ENCODE measurements at places on chromosomes 13 and 19.

DNA sequence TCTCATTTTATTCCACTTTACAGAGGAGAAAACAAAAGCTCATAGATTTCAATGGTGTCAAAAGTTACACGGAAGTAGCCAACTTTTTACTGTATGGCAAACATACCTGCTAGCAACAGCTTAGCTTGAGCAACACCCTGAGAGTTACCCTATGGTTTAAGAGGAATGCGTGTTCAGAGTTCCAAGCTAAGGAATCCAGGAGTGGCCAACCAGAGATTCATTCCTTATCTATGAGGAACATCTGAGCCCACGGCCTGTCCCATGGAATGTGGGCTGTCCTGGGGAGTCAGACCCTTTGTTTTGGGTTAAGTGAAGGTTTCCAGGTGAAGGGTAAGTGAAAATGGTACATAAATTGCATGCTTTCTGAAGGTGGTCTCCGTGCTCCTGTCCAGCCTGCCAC lies 67.5 kb downstream of the STARD13 start:
- no peak for DNase-seq

DNA sequence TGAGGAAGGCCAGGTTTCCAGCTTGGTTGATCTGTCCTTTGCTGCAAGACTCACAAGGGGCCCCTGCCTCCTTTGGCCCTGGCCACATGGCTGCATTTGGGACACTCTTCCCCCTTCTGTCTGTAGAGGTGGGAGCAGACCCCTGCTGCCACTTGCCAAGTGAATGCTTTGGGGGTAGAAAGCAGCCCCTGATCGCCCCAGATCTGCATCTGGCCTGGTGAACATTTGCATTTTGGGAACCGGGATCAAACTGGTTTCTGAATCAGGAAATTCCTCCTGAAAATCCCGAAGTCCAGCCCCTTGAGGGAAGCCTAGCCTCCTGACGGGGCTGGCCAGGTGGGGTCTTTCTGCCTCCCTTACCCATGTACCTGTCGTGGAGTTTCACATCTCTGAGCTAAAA lies 14.9 kb downstream of the DPF1 start:
- no peak for DNase-seq

- no peak for DNase-seq
These were observed 94.1 kb downstream of the HSPH1 start for GRCh38 chr13:31067416-31068118.

DNA sequence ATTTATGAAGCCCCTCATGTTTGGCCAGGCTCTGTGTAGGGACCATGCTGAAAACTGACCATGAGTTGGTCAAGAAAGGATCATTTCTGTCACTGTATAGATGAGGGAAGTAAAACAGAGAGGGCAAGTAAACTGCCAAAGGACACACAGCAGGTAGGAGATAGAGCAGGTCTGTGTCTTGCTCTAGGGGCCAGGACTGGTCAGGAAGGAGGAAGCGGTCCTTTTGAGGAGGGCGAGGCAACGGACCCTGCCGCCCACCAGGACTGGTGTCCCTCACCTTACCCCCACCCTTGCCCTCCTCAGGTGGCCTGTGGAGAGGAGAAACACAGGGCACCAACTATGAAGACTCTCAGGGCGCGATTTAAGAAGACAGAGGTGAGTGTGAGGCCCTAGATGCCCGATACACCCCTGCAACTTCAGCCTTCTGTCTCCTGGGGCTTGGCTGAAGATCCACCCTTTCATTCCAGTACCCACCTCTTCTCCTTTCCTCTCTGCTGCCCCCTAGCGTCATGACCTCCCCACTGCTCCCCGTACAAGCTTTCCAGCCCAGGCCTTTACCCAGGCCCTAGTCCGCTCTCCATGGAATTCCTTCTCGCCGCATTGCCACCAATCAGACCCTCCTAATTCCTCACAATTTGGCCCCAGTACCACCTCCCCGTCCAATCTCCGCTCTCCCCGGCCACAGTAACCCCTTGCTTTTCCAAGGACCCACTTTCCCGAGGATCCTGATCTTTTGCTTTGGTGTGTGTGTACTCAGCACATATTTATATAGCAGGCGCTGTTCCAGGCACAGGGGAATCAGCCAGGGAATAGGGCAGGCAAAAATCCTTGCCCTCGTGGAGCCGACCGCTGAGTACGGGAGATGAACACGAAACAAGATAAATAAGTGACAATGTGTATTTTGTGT lies 3.9 kb downstream of the ANKRD24 start:
- peak; percentile 89 for DNase-seq

- DNase-seq = no peak
These were observed 189.1 kb downstream of the GGACT start for GRCh38 chr13:100399455-100399854.

GRCh38 chr19:38381138-38381537 lies 6.7 kb downstream of the GGN start:
- no peak for DNase-seq

- DNase-seq = no peak
These were observed 1.1 kb upstream of the ZNF581 start for GRCh38 chr19:55642153-55643002.

DNA sequence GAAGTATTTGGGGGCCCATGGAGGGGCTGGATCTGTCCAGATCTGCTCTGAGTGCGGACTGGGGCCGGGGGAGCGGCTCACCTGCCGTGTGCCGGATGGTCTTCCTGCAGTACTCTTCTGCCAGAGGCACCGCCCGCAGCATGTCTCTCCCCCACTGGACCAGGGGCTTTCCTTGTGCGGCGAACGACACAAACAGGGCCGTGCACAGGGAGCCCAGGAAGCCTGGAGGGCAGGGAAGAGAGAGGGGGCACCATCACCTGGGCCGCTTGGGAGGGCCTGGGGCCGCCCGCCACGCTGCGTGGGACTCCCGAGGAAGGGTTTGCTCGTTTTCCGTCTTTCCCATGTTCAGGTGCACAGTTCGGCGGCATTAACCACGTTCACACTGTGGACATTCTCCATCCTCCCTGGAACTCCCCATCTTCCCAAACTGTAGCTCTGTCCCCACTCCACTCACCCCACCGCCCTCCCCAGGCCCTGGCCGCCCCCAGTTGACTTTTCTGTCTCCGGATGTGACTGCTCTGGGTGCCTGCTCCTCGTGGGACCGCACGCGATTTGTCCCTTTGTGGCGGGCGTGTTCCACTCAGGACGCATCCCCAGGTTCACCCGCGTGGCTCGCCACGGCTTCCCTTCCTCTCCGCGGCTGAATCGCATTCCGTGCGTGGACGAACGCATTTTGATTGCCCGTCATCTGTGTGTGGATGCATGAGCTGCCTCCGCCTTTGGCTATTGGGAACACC lies 24.2 kb downstream of the ADPRHL1 start:
- no peak for DNase-seq

DNA sequence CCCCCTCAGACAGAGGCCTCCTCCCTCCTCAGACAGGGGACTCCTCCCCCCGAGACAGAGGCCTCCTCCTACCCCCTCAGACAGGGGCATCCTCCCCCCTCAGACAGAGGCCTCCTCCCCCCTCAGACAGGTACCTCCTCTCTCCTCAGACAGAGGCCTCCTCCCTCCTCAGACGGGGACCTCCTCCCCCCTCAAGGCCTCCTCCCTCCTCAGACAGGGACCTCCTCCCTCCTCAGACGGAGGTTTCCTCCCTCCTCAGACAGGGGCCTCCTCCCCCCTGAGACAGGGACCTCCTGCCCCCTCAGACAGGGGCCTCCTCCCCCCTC lies 13.9 kb downstream of the C3 start:
- no peak for DNase-seq

GRCh38 chr19:17235300-17235970 lies 9.4 kb downstream of the OCEL1 start:
- DNase-seq = peak; percentile 80

GRCh38 chr19:8320564-8321066 lies 560 bp downstream of the NDUFA7 start:
- DNase-seq = no peak
